ENCODE measurements at places on chromosomes 7 and 10.

DNA sequence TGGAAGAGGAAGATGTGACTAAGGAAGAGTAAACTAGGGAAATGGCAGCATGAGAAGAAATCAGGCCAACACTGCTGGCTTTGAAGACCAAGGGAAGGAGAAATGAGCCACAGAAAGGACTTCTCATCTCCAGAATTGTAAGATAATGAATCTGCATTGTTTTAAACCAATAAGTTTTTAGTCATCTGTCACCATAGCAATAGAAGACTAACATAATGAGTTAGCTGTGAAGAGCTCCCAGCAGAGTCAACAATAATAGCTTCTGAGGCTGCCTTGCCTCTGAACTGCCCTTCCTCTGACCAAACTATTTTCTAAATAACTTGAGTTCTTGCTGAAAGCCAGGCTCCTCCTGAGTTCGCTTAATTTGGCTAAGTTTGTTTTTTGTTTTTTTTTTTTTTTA lies 103.6 kb downstream of the CACNA2D1 start:
- no peak for DNase-seq

- no peak for DNase-seq
These were observed 136.0 kb downstream of the CUL2 start for GRCh38 chr10:34954142-34954541.

DNA sequence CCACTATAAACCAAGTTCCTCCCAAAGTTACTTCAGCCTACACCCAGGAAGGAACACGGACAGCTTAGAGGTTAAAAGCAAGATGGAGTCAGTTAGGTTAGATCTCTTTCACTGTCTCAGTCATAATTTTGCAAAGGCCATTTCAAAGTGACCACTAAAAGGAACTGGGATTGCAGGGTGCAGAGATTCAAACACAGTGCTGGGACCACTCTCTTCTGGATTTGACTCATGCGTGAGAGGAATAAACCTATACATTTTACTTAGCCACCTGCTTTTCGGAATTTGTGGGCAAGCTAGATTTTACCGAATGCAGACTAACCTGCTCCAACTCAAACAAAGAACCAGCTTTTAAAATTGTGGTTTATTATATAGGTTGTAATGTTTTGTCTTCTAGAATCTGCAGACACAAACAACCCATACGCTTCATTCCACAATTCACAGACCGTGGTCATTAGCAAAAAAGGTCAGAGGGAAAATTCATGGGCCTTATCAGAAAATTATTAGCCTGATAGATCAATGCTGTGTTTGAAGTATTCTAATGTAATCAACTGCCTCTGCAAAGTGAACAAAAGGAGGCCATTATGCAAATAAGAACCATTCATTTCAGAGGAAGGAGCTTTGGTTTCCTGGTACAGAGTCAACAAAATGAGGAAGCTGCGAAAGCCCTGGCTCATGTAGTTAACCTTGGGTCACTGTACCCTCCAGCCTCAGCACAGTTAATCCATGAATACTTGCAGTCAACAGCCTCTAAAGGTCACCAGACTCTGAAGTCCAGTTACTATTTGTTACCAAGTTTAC lies 342.7 kb upstream of the KLF6 start:
- peak; percentile 26 for DNase-seq

DNA sequence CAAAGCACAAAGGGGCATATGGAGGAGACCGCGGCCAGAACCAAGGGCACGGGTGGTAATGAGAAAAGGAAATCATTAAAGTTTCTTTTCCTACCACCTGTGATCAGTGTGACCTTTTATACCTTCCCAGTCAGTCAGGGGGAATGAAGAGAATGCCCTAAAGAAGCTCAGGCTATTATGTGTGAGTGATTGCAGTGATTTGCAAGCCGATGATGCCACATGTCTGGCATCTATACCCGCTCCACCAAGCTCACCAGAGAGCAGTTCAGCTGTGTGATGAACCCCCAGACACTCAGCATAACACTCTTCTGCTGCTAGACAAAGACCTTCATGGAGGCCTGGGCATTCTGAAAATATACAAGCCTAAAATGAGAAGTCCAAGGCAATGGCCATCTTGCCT lies 106.2 kb upstream of the AGK start:
- no peak for DNase-seq

DNA sequence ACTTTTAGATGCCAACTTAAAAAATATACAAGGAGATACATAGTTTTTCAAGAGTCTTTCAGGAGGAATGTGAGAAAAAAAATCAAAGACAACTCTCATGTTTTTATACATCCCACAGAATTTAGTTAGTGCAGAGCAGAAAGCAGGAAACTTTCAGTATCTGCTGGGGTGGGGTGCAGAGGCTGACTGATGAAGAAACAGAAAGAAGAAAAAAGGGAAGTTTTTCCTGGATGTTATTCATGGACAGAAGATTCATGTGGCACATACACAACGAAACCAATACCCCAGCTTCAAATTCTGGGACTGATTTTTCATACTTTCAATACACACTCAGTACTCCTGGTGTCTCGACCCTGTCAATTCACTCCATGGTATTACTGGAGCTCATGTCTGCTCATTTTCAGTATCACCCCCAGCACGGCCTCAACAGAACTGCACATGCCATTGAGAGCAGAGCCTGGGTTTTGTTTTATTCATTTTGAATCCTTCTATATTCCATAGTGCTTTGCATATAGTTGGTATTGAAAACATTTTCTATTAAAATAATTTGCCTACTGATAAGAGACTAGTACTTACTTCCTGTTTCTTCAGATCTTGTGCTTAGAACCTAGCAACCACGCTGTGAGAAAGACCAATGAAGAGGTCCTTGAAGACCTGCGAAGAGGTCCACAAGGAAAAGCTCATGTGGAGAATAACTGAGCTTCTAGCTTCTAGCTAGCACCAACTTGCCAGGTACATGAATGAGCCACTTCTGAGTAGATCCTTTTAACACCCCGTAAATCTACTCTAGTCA lies 49.0 kb downstream of the NDUFB2 start:
- no peak for DNase-seq
